ENCODE measurements at places on chromosomes 5 and 9. TPM values are rescaled to one million over a fixed set of nuclear protein-coding genes. Genes with fewer than 3 reads are reported as not detected.
A peak's percentile ranks its signal among the peaks of the same experiment; 100 is the strongest.

- DNase-seq, result no peak
Measured at GRCh38 chr5:142515036-142515435, 170.9 kb downstream of the FGF1 start.

DNA sequence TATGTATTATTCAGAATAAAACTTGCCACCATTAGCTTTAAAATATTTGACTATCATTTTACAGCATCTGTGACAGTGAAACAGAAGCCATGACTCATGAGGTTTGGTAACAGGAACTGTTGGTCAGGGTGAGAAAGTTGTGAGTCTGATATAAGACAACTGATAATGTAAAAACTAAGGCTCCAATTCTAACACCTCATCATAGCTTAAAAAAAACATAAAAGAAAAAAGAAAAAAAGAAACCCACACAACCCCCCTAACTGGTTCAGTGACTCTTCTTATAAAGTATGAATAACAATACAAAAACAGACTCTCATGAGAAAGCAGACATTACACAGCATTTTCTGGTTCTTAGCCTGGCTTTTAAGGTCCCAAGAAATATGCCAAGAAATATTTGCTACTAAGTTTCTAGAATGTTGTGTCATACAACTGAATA lies 85.8 kb downstream of the MRPS27 start:
- DNase-seq, result peak; percentile 66

The CCNB1 gene
- 19.2 TPM for total RNA-seq

The RORB gene
- 0.36 TPM for total RNA-seq

DNA sequence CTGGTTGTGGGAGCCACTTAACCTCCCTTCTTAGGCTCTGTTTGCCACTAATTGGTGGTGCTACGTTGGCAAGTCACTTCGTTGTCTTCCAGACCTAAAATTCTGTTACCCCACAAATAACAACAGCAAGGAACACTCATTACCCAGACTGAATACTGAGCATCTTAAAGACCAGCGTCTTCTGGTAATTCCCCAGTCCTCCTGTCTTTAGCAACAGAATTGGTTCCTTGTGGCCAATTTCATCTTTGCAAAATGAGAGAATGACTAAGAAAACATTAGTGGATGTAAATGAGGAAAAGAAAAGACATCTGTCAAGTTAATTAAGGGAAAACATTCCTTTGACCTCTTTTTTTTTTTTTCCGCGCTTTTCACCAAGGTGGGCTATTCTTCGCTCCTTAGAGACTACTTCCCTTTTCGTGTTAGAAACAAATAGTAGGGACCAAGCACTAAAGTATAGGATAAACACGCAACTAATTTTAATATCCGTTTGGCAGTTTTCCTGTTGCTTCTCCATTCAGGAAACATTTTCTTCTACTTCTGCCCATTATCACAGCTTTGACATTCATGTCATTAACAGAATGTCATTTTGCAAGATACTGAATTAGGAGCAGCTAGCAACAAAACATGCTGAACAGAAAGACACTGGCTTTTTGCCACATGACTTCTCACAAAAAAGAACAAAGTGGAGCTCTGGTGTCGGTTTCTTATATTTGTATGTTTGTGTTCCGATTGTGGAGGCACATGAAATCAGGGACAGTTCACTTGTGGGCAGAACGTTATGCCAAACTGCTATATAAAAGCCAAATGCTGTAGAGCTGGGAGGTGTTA lies 154.2 kb downstream of the CD180 start:
- no peak for DNase-seq

GRCh38 chr9:81877047-81877446 lies 51.2 kb upstream of the SPATA31D4 start:
- DNase-seq, result no peak

DNA sequence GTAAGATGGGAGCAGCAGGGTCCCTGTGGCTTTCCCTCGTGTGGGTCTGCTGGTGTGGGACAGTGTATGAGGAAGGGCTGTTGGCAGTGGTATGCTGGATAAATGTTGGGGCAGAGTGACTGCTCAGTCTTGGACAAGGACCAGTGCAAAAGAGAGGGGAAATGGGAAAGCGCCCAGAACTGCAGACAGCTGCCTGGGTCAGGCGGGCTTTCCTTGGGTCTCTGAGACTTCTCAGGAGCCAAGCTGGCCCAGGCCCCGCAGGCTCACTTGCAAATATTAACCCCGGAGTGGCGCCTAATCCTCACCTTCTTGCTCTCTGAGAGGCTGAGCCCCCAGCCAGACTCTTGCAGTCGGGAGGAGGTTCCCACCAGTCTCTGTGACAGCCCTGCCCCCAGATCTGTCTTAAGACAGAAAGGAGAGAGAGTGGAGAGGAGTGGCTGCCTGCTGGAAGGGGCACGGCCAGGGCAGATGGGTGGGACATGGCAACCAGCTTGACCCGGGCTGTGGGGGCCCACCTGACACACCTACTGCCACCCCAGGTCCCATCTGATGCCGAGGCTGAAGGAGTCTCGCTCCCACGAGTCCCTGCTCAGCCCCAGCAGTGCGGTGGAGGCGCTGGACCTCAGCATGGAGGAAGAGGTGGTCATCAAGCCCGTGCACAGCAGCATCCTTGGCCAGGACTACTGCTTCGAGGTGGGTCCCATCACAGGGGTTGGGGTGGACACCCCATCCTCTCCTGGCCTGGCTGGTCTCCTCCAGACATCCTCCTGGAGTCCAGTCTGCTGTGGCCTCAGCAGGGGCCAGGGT lies 105.2 kb downstream of the DAB2IP start:
- DNase-seq, result no peak

GRCh38 chr5:43573058-43573457 lies 16.2 kb upstream of the PAIP1 start:
- no peak for DNase-seq

DNA sequence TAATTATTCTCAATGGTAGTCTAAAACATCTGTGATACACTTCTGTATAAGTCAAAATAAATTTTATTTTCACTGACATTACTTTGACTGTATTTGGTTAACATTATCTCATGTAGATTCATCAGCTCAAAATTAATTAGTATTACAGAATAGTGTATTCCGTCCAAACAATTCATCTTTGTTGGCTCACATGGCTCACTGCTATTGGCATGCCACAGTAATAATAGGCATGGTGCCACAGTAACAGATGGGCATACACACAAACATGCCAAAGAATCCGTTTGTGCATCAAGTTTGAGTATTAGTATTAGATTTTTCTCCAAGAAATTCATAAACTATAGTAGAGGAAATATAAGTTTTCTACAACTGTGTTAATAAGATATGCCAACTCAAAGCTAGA lies 14.2 kb downstream of the AP3B1 start:
- no peak for DNase-seq

The CCL19 gene
- not detected for total RNA-seq

DNA sequence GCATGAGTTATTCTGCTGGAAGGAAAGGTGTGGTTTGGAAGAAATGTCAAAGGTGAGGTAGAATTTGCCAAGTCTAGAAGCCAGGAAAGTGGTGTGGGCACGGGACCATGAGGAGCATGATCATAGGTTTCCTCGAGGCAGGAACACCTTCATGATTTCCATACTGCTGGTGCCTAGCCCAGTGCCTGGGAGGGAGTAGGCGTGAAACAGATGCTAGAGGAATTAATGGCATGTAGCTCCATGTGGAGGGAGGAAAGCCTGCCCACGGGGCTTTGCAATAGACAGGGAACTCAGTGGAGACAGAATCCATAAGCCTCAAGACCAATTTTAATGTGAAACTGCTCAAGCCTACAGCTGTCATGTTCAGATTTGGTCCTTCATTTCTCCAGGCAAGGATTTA lies 35.1 kb downstream of the TTLL11 start:
- no peak for DNase-seq

DNA sequence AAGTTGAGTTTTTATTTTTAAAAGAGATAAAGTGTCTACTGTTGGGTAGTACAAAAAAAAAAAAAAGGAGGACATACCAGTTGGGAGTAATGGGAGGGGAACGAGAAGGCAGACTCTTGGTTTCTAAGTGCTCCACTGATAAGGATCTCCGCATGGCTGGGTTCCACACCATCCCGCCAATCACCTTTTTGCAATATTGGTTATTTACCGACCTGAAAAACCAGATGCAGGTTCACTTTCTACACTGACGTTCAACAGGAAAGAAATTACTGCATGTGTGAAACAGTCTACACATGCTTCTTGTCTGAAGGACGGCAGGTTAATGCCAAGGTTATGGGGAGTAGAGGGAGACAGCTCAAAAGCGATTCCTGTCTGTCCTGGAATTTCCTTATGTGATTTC lies 75.5 kb downstream of the PTPN3 start:
- DNase-seq, result no peak

DNA sequence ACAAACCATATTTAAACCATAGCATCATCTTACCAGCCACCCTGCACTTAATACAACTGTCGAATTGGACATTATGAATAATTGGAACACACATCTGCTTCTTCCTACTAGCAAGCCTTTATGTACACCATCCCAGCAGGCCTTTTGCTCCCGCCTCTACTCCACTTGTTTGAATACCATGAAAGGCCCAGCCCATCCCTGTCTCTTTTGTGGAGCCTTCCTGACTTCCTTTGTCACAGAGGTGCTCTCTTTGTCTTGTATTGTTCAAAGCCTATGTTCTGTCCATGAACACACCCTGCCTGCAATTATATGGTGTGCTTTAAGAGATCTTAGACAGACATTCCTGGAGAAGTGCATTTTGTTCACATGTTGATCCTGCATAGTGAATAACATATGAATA lies 465.7 kb downstream of the DIRAS2 start:
- DNase-seq, result no peak

The FOXI1 gene
- not detected for total RNA-seq

DNA sequence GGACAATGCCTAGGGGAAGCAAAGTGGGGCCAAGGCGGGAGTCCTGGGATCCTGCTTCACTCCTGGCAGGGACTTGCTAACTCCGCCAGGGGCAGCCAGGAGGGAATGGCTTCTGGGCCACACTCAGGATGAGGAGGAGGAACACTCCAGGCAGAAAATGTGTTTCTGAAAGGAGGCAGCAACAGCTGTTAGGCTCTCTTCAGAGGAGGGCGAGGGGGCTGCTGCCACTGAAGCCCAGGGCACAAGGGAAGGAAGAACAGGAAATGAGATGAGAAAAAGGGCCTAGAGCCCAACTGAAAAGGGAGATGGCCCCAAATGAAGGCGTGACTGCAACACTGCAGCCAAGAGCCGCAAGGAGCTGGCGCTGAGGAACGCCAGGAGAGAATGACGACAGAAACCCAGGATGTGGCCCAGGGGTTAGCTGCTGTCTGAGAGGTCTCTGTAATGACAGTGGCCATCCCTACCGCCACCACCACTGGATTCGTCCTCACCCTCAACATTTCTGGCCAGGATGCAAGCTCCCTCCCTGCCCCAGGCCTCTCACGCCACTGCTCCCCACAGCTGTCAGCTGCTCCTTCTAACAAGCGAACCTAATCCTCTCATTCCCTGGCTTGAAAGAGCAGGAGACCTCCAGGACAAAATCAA lies 15.8 kb downstream of the PSMB7 start:
- peak; percentile 78 for DNase-seq

DNA sequence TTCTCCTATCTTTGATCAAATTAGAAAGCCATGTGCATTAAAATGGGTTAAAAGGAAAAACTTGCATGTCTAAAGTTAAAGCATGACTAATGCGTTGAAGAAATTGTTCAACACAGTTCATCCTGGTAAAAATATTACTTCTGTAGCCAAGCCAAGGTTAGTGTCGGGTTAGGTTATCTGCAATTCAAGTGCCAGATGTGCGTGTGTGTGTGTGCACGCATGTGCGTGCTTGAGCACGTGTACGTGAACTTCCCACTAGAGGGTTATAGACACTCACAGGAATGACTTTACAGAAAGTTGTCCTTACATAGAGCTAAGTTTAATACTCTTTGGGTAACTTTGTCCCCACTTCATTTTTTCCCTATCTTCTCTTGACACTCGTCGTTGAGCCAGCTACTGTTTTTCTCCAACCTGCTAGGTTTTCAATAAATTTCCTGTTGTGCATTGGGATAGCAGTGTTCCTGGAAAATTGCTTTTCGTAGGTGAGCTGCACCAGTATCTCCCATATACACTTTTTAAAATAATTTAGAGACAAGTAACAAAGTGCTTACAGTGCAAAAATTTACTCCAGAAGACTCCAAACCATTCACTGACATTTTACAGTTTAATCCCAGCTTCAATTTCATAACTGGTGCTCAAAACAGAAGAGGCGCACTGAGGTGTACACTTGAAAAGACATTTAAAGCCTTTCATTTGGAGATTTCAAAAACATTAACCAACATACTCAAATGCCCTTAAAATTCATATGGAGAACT lies 353.8 kb downstream of the NFIB start:
- DNase-seq, result no peak

The CARTPT gene
- total RNA-seq, result not detected

DNA sequence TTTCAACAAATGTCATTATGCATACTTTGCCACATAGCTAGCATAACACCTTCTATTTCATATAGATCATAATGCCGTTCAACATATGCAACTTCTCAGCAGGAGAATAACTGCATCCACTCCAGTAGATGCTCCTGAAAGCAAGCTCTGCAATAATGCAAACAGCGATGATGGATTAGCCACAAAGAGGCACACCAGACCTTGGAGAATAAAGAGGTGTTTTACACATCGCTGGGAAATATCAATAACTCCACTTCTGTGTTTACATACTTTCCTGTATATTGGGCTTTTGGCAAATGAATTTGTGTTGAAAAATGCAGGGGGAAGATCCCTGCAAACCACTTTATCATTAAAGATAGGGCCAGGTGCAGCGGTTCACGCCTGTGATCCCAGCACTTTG lies 271.5 kb upstream of the PANK3 start:
- no peak for DNase-seq

DNA sequence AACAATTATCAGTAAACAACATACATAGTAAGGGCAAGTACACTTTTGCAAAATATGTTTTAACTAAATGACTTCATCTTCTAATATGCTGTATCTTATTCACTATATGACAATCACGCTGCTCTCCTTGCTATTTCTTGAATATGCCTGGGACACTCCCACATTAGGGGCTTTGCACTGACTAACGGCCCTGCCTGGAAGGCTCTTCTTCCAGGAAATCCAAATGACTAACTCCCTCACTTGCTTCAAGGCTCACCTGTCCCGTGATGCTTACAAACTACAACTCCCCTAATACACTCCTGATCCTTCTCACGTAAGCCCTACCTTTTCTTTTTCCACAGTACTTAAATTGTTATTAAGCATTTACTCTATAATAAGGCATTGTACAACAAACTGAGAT lies 10.6 kb downstream of the ERP44 start:
- DNase-seq, result no peak

DNA sequence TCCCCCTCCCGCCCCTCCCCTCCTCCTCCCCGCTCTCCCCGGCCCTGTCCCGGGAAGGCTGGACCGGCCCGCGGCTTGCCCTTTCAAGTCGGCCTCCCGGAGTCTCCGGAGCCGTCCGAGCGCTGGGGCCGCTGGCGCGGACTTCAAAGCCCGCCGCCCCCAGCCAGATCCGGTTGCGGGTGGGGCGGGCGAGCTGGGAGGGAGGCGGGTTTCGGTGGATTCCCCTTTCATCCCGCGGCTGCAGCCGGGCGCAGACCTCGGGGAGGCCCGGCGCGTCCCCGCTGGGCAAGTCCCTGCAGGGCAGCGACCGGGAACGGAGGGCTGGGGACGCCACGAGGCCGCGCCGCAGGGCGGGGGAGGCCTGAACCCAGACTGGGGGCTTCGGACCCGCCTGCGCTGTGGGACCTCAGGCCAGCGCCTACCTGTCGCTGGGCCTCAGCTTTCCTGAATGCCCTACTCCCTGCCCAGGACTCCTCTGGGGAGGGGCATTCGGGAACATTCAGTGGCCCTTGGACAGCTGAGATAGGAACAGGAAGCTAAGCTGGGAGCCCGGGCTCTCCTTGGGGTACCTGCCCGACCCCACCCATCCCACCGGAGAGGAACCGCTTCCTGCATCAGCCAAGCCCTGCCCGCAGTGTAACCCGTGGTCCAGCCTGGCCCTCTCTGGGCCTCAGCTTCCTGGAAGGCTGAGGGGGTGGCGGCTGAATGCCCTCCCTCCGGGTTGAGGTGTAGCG lies 23.4 kb downstream of the C9orf50 start:
- peak; percentile 94 for DNase-seq

Measured in osteoblast (primary cell).